ENCODE measurements at places on chromosomes 7 and 10.
A peak's percentile ranks its signal among the peaks of the same experiment; 100 is the strongest.

DNA sequence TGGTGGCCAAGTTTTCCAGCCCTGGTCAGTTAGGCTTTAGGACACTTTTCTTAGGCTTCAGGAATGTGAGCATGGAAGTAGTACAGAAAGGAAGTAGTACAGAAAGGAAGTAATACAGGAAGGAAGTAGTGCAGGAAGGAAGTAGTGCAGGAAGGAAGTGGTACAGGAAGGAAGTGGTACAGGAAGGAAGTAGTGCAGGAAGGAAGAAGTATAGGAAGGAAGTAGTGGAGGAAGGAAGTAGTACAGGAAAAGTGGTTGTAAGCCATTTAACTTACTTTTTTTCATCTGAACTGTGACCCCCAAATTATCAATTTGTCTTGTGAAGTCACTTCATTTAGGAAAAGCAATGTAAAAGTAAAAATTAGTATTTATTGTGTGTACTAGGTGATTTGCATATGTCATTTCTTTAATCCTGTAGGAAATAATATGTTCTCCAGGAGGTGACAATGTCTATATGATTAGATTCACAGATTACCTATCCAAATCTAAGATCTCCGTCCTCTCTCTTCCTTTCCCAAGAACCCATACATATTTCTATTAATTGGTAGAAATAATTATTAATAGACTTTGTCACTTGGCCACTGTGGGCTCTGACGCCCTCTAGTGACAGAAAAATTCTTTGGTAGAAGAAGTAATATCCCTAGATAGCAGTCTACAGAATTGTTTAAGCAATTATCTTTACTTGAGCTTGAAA, 3.9 kb upstream of the FAS start:
- DNase-seq: no peak

- DNase-seq: no peak
Observed at GRCh38 chr10:129288999-129289584, 177.9 kb upstream of the MGMT start.

- DNase-seq: no peak
Observed at GRCh38 chr7:110779339-110779738, 311.6 kb upstream of the LRRN3 start.

GRCh38 chr7:94183289-94183749, 179.2 kb upstream of the BET1 start:
- DNase-seq: peak; percentile 22

- no peak for DNase-seq
Observed at GRCh38 chr7:40874756-40875155, 740.0 kb downstream of the SUGCT start.

DNA sequence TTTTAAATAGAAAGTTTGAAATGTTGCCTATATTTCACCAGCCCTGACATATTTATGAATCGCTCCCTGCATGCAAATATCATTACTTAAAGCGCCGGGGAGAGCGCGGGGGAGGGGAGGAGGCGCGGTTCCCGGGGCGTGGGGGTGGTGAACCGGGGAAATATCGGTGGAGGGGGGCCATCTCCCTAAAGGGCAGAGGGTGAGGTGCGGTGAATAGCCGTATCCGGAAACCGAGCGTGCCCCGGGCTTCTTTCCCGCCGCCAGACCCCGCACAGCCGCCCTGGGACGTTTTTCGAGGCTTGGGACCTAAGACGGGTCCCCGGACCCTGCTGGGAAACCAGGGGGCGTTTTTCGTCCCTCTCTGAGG, 6.9 kb upstream of the ZNF503 start:
- DNase-seq: peak; percentile 78

DNA sequence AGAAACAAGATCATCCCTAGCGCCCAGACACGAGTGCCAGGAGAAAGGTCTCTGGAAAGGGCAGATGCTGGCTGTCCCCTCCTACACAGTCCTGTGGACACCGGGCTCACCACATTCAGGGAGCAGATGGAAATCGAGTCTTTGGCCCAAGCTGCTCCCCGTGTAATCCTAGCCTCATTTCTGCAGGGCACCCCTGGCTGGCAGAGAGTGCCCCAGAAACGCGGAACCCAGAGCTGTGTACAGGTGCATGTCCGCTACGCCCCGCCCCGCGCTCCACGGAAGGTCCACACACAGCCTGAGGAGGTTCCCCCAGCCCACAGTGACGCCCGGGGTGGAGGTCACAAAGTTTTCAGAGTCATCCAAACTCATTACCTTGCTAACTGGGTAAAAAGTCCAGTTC, 202.8 kb downstream of the MAD1L1 start:
- no peak for DNase-seq

GRCh38 chr10:69951658-69952057, 101.0 kb upstream of the MACROH2A2 start:
- DNase-seq: no peak

GRCh38 chr7:17586711-17587110, 288.3 kb downstream of the AHR start:
- no peak for DNase-seq

GRCh38 chr10:88474884-88475844, 108.0 kb downstream of the RNLS start:
- peak; percentile 75 for DNase-seq

DNA sequence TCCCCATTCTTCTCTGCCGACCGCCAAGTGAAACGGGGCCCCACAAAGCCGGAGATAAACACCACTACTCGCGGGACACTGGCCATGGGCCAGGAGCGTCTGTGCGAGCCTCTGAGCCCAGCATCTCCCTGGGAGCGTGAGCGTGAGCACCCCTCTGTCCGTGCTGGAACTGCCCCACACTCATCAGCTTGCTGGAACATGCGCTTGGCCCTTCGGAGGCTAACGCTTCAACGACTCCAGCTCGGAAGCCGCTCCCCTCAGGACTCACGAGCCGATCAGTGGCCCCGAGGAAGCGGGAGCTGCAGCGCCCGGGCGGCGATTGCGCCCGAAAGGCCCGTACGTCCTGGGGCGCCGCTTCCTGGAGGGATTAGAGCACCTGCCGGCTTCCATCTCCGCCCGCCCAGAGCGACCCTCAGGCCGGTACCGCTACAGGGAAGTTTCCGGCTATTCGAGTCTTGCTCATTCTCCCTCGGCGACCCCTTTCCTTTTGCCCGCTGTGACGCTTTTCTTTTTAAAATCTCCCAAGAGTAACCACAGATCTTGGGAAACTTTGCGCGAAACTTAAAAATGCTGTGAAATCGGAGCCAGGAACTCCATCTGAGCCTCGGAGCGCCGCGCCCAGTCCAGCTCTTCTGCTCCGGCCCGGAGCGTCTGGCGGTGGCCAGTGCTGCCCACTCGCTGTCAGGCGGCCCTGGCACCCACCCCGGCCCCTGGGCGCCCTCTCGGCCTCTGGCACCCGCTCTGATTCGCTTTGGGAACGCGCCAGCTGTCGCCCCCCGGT, 1.0 kb downstream of the TLL2 start:
- peak; percentile 28 for DNase-seq

DNA sequence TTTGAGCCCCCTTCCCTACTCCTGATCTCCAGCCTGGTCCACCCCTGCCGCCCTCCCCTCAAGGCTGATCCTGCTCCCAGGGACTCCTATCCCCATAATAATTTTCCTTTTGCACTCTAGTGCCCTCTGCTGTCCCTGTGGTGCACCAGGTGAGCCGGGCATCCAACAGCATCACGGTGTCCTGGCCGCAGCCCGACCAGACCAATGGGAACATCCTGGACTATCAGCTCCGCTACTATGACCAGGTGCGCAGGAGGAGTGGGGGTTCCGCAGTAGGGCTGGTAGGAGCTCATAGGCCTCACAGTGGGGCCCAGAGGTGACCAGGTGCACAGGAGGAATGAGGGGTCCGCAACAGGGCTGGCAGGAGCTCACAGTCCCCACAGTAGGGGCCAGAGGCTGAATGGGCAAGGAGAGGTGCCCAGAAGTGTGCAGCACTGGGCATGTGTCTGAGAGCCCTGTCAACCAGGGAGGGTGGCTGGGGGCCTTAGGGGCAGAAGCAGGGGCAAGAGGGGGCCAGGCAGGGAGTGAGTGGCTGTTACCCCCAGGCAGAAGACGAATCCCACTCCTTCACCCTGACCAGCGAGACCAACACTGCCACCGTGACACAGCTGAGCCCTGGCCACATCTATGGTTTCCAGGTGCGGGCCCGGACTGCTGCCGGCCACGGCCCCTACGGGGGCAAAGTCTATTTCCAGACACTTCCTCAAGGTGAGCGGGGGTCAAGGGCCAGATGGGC, 11.7 kb downstream of the EPHB6 start:
- no peak for DNase-seq

DNA sequence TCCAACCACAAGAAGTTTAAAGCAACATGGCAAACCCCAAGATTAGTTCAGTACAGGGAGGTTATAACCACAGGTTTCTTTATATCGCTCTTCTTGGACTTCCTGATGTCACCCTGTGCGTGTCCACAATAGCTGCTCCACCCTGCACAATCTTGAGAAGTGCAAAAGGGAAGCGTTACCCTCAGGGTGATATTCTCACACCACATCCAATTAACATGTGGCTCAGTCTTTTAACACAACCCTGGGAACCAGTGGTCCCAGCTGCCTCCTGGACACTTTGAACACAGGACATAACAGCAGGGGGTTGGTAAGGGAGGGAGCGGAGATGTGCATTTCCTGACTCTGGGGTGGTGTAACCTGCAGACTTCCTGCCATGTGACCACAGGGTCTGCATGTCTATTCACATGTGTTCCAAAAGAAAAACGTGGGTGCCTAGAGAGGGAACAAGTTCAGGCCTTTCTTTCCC, 64.6 kb downstream of the GSAP start:
- no peak for DNase-seq

- DNase-seq: no peak
Observed at GRCh38 chr10:46329690-46330016, 42.9 kb downstream of the ANTXRL start.

DNA sequence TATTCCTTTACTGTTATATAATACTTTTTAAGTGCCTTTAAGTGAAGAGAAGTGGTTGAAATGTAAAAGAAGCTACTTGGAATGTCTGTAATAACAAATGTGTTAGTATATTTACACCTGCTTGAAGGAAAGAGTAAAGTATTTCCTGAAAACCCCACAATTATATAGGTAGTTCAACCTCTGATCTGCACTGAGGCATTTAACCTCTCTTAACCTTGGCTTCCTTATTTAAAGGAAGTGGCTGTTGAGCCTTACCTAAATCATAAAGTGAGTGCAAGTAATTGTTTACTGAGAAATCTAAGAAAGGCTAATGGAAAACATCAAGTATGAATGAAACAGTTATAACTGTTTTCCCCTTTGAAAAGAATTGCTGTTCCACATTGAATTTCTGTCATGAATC, 294.5 kb downstream of the ADK start:
- DNase-seq: no peak

GRCh38 chr10:103814105-103814504, 41.3 kb downstream of the SH3PXD2A start:
- DNase-seq: no peak

- peak; percentile 11 for DNase-seq
Observed at GRCh38 chr10:79418886-79419595, 26.4 kb downstream of the ZCCHC24 start.

GRCh38 chr7:110762546-110763225, 328.2 kb upstream of the LRRN3 start:
- DNase-seq: no peak

GRCh38 chr7:24754906-24755506, 2.3 kb downstream of the GSDME start:
- DNase-seq: no peak

DNA sequence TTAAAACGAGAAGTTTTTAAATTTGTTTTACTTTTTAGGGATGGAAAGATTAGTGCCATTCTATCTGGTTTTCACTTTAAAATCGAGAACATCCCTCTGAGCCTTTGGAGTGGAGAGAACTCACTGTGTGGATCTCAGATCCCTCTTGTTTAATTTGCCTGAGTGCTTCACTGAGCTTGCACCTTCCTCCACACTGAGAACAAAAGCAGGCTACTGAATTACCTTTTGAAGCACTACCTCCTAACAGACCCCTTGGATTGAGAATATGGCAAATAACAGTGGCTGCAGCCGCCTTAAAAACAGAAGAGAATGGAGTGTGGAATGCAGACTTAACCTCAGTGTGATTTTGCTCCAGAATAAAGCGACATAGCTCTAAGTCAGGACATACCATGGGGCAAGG, 204.7 kb downstream of the CNTNAP2 start:
- no peak for DNase-seq

DNA sequence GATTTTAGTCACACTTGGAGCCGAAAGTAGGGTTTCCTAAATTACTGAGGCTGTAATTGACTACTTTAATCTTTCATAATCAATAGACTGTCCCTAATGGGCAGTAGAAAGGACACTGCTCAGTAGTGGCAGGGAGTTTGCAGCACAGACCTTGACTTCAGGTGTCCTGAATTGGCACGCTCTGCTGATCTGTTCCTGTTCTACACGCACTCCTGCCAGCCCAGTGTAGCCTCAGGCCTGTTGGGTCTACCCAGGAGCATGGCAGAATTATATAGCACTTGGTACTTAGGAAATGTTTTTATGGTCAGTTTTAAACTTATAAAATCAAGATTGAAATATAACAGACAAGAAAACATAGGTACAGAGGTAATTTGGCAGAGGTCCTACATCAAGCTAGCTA, 9.0 kb downstream of the EIF4H start:
- DNase-seq: no peak

DNA sequence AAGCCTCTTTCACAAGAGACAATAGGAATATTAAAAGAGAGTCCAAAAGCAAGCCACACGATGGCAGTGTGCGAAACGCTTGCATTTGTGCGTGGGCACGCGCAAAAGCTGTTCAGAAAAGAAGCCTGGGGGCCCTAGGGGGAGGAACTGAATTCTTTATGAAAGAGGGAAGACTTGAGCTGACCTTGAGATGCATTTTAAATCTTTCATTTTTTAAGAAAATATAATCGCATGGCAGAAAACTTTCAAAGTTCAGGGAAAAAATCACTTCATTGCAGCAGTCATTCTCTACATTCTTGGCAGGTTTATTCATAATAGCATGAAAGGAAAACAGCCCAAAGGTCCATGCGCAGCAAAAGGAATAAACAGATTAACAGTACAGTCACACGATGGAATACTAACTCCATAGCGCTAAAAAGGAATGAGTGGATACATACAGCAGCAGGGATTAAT, 206.5 kb upstream of the PRKCQ start:
- DNase-seq: peak; percentile 29

DNA sequence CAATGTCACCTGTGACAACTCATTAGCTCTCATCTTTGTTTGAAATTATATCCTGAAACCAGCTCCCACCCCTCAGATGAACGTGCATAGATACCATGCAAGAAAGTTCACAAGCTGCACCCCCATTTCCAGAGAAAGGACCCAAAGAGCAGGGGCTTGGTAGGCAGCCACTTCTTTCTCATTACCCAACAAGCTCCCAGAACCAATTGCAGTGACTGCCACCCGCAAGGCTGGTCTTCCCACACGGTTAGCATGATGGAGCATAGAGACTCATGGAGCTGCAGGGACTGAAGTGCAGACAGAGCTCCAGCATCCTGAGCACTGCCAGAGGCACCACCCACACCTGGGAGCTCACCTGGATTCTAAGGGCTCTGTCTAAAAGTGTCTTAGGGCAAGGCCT, 28.5 kb downstream of the FRMPD2 start:
- DNase-seq: no peak

All from uterus (tissue), 4 donors.